ENCODE measurements at places on chromosomes 2 and 18.

DNA sequence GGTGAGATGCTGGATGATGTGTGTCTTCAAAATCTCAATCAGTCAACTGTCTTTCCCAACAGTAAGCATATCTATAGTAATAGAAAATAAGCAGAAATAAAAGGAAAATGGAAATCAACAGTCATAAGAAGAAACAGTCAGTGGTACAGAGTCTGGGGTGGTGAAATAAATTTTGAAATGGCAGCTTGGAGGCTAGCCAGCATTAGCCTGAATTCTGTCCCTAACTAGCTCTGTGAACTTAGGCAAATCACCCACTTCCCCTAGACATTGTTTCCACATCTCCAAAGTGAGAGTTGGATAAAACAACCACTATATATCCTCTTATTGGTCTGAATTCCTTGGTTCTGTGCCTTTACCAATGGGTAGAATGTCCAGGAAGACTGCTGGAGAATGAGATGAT is 189.7 kb upstream of the REV1 start:
- DNase-seq = no peak

GRCh38 chr2:142954493-142954892 is 77.0 kb downstream of the KYNU start:
- DNase-seq = no peak

- no peak for DNase-seq
Observed at GRCh38 chr2:74921236-74921736, 37.2 kb upstream of the POLE4 start.

DNA sequence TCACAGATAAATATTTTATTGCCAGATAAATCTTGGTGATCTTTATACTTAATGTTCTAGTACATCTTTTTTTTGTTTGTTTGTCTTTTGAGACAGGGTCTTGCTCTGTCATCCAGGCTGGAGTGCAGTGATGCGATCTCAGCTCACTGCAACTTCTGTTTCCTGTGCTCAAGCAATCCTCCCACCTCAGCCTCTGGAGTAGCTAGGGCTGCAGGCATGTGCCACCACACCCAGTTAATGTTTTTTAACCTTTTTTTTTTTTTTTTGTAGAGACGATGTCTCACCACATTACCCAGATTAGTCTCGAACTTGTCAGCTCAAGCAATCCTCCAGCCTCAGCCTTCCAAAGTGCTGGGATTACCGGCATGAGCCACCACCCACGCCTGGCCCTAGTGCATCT is 9.1 kb upstream of the C1GALT1C1L start:
- DNase-seq = no peak

- peak; percentile 35 for DNase-seq
Observed at GRCh38 chr2:84458551-84459017, 496 bp downstream of the SUCLG1 start.

DNA sequence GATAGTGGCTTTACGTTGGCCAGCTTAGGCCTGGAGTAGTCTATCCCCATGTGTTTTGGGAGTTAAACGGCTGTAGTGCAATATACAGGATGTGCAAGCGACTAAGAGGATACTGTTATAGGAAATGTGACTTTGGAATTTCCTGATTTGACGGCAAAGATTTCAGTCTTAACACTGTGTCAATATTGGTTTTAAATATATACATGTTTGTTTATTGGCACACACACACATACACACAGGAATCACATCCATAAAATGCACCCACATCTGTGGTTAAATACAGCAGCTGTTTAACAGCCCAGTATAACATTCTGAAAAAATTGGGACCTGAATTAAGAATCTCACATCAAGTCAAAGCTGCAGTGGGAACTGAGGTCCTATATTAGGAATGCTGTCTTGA is 347.1 kb downstream of the TXNL1 start:
- DNase-seq = no peak

DNA sequence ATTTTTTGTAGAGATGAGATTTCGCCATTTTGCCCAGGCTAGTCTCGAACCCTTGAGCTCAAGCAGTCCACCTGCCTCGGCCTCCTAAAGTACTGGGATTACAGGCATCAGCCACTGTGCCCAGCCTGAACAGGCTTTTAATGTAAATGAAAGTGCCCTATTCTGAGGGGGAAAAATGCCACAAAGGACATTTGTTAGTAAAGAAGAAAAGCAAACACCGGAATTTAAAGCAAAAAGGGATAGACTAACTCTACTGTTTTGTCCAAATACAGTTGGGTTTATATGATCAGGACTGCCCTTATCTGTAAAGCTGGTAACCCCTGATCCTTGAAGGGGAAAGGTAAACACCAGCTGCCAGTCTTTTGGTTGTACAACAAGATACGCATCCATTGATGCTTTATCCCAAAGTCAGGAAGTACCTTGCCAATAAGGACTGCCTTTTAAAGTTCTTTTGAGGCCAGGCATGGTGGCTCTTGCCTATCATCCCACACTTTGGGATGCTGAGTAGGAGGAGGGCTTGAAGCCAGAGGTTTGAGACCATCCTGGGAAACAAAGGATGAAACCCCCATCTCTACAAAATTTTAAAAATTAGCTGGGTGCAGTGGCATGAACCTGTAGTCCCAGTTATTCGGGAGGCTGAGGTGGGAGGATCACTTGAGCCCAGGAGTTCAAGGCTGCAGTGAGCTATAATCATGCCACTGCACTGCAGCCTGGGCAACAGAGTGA is 13.1 kb downstream of the CLEC4F start:
- no peak for DNase-seq

- DNase-seq = no peak
Observed at GRCh38 chr2:72961036-72961720, 43.9 kb downstream of the EMX1 start.

- no peak for DNase-seq
Observed at GRCh38 chr2:66982766-66983165, 414.4 kb upstream of the ETAA1 start.

DNA sequence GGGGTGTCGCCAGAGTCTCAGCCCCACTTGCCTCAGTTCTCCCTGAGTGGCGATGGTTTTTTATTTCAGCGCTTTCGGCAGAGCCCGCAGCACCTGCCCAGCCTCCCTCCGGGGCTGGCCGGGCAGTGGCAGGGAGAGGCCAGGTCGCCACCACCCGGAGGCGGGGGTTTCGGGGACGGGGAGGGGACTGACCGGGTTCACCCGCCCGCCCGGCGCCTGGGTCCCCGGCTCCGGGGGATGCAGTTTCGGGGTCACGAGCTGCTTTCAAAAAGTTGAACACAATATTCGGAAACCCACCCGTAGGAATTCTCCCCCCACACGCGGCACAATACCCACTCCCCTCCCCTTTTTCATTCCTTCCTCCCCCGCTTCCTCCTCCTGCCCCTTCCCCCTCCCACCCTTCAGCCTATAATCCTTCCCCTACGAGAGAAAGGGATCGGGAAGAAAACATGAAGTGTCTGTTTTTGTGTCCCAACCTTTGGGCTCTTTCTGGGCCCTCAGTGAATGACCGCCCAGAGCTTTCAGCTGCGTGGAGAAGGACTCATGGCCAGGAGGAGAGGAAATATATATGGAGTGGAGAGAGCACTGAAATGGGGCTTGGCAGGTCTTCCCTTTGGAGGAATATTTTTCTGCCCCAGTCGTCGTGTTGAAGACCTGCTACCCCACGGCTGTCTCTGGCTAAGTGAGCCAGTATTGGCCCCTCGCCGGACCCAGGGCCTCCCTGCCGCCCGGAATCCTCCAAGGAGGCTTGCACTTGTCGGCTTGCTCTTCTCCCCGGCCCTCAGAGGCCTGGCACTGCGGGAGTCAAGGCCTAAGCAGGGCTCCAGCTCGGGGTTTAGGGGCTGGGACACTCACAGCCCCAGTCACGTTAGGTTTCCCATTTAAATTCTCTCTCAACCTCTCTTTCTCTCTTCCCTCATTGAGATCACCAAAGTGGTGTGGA is 2.1 kb upstream of the SIX3 start:
- DNase-seq = no peak

DNA sequence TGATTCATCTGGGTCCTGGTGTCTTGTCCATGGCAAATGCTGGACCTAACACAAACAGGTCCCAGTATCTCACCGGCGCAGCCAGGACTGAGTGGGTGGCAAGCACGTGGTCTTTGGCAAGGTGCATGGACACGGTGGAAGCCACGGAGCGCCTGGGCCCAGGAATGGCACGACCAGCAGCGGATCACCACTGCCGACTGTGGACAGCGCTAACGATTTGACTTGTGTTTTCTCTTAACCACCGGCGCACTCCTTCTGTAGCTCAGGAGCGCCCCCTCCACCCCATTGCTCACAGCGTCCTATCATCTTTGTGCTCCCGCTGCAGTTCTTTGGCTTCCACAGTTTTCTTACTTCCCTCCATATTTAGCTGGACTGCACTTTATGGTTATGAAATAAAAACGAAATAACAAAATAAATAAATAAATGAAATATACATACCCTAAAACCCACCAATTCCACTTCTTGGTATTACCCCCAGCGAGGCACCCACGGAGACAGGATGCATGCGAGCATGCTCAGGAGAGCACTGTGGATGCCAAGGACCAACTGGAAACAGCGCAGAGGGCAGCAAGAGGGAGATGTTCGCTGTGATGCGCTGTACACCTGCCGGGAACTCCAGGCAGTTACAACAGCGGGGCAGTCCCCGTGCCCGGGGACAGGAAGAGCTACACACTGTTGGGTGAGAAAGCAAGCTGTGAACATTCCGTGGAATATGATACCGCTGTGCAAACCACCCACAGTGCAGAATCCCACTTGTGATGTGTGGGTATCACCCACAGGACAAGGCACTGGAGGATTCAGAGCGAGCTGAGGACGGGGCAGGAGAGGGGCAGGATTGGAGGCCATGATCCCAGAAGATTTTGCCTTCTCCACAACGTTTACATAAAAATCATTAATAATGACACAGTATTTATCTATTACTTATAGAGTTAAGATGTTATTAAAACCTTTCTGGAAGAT is 7.0 kb upstream of the CIDEA start:
- peak; percentile 48 for DNase-seq

GRCh38 chr18:4639628-4640310 is 184.7 kb upstream of the DLGAP1 start:
- peak; percentile 89 for DNase-seq

- DNase-seq = peak; percentile 30
Observed at GRCh38 chr18:31610286-31611205, 18.9 kb downstream of the TTR start.

DNA sequence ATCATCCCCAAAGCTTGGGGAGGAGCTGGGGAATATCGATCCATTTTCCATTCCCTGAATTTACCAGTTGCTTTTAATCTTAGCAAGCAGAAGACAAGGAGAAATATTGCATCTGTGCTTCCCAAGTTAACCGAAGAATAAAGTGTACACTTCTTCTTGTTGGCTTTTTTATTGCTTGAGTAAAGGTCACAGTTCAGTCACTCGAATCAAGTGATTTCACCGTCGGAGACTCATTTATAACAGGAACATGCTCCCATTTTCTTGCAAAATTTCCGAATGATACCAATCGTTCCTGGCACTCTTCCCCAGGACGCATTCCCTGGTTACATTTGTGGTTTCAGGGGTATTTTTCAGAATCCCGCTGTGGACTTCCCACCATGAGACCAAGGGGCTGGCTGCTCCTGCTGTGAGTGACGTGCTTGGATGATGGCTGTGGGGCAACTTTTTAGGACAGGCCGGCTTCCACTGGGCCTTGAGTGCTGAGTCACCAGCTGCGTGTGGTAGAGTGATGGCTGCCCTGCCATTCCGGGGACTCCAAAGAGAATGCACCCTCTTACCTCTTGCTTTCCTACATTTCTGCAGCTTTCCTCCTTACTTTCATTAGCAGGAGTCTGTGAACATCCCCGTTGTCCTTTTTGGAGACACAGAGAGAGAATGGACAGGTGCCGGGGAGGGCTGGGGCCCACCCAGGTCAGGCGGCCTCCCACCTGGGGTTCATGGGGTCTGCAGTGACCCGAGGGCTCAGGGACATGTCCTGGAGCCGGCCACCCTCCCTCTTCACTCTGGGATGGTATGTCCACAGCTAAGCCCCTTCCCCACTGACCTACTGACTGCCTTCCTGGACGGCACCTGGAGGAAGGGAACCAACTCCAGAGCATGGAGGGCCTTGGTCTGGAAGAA is 60.7 kb upstream of the HDAC4 start:
- DNase-seq = no peak

GRCh38 chr18:23188068-23188760 is 52.9 kb downstream of the CABLES1 start:
- no peak for DNase-seq

- DNase-seq = no peak
Observed at GRCh38 chr2:156909983-156910382, 347.5 kb upstream of the GALNT5 start.

- no peak for DNase-seq
Observed at GRCh38 chr2:128384446-128384845, 65.8 kb upstream of the HS6ST1 start.

DNA sequence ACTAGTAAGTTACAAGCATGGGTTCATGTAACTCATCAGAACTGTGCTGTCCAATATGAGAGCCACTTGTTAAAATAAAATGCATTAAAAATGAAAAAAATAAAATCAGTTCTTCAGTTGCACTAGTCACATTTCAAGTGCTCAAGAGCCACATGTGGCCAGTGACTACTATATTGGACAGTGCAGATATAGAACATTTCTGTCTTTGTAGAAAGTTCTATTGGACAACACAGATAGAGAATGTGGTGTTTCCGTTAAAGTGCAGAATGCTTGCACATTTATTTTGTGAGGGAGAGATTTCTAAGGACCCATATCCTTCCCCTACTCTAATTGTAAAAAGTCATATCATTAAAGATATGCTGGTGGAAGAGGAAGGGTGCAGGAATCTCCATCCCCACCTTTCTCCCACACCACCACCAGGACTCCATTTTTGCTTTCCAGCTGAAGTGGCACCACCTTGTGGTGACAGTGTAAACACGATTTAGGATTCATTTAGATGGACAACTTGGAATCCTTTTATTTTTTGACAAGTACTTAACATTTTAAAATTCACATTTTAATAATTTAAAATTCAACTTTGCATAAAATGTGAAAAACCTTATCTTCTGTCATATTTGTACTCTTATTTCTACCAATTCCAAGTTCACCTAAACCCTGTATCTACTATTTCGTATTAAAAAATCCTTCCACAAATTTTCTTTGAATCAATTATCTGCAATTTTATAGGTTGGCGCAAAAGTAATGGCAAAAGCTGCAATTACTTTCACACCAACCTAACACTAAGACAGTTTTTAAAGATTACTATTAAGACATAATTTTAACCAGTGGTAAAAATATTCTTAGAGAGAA is 9.4 kb upstream of the CD302 start:
- DNase-seq = peak; percentile 47

GRCh38 chr2:217273162-217273561 is 413.3 kb upstream of the TNP1 start:
- no peak for DNase-seq

GRCh38 chr2:207265332-207265731 is 99.6 kb upstream of the KLF7 start:
- DNase-seq = no peak

DNA sequence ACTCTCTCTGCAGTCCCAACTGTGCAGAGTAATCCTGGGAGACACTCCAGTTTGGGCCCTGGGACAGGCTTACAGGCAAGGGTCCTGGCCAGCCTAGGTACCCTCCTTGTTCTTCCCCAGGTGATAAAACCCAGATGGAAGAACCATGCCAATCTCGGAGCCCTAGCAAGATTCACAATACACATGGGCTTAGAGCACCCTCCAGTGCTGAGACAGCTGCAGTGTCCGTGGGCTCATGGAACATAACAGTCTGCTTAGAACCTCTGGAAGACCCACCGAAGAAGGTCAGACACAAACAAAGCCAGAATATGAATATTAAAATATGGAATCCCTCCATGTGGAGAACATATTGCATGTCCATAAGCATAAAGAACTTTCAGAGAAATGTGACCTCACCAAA is 568.1 kb downstream of the KCNJ3 start:
- peak; percentile 37 for DNase-seq

- DNase-seq = no peak
Observed at GRCh38 chr2:216012133-216012829, 1.1 kb downstream of the MREG start.

- no peak for DNase-seq
Observed at GRCh38 chr2:168230389-168230788, 17.0 kb downstream of the STK39 start.

Data from GM12865 (cell line).